ENCODE measurements at places on chromosomes 3 and 15. TPM values are rescaled to one million over a fixed set of nuclear protein-coding genes. Genes with fewer than 3 reads are reported as not detected.

RAB6B gene
- total RNA-seq: 59.1 TPM

RLBP1 gene
- not detected for total RNA-seq

SUSD5 gene
- 0.80 TPM for total RNA-seq

FBLN2 gene
- 56.7 TPM for total RNA-seq

FGF12 gene
- total RNA-seq: 325 TPM

NSMCE3 gene
- total RNA-seq: 6.8 TPM

DNA sequence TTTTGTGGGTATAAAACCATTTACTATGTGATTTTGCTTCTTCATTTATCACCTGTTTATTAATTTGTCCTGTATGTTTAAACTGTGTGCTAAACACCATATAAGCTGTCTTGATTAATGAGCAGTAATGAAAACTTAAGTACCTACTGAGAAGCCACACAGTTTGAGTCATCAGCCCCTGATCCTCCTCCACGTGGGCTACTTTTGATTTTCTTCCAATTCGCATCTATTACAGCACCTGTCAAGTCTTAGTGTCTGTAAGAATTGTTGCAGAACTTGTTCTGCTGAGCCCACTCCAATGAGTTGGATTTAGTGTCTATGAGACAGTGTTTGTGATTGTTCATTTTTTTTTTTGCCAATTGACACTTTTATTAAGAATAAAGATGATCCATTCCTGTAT, 16.8 kb downstream of the EPHA6 start:
- DNase-seq: no peak

DNA sequence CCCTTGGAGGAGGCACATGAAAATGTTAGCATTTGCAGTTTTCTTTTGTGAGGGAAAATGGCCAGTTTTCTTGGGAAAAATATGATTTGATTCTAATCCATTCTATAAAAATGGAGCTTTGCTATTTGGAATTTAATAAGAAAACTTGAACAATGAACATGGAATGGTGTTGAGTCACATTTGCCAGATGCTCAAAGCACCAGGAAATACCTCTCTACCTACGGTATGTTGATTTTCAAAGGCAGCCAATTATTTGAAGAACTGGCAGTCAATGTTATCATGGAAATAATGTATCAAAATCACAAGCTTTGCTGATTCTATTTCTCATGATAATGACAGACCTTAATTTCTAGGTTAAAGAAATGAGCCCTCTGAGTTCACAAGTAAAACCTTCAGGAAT, 14.9 kb downstream of the NME9 start:
- DNase-seq: no peak

DNA sequence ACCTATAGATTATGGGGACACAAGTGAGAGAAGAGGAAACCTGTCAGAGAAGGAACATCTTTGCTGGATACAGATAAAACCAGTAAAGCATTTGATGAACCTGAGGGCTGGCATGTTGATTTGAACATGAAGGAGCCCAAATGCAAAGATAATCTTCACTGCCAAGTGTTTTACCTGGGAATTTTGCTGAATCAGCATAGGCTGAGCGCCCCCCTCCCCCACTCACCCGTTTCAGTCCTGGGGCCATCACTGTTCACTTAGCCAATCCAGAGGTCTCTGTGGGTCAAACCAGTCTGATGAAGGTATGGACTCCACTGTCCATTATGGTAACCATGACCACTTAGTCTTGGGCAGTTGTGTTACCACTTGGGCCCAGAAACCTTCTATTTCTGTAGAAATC, 466.0 kb upstream of the GRM7 start:
- DNase-seq: no peak

GRCh38 chr3:129940086-129940485, 34.4 kb upstream of the TRH start:
- no peak for DNase-seq

DNA sequence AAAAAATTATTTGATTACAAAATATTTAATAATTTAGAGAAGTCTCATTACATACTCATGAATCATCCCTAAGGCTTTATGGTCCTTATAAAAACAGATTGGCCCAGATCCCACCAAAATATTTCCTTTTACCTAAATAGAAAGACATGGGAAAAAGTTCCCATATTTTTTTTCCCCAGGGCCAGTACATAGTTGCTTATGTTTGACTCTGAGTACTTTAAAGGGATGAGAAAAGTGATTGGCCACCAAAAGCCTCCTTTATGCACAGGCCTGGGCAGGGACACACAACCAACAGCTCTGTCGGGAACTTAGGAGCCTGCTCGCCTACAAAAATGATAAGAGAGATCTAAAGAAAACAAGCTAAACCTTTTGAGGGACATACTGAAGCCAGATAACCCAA, 22.3 kb downstream of the KCNAB1 start:
- DNase-seq: no peak

GRCh38 chr3:2731843-2732242, 378.3 kb downstream of the IL5RA start:
- DNase-seq: no peak

DNA sequence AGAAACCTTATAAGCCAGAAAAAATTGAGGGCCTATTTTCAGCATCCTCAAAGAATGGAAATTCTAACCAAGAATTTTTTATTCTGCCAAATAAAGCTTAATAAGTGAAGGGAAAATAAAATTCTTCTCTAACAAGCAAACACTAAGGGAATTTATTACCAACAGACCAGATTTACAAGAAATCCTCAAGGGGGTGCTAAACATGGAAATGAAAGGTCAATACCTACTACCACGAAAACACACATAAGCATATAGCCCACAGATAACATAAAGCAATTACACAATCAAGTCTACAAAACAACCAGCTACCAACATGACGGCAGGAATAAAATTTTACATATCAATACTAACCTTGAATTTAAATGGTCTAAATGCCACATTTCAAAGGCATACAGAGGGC, 883.5 kb downstream of the SI start:
- DNase-seq: no peak

DNA sequence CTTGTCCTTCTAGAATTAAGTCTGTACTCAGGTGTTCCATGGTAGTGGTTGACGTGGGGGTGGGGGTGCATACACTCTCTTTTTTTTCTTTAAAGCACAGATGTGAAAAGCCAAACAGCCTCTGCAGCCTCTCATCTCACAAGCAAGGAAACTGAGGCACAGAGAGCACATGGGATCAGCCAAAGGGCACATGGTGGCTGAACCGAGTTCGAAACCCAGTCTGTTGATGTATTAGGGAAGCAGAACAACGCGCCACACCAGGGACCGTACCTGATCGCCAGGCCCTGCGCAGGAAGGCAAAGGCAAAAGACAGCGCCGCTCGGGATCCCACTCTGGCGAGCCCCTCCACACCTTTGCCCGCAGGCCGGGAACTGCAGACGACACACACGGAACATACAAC, 47.3 kb downstream of the HERC2 start:
- DNase-seq: no peak

DNA sequence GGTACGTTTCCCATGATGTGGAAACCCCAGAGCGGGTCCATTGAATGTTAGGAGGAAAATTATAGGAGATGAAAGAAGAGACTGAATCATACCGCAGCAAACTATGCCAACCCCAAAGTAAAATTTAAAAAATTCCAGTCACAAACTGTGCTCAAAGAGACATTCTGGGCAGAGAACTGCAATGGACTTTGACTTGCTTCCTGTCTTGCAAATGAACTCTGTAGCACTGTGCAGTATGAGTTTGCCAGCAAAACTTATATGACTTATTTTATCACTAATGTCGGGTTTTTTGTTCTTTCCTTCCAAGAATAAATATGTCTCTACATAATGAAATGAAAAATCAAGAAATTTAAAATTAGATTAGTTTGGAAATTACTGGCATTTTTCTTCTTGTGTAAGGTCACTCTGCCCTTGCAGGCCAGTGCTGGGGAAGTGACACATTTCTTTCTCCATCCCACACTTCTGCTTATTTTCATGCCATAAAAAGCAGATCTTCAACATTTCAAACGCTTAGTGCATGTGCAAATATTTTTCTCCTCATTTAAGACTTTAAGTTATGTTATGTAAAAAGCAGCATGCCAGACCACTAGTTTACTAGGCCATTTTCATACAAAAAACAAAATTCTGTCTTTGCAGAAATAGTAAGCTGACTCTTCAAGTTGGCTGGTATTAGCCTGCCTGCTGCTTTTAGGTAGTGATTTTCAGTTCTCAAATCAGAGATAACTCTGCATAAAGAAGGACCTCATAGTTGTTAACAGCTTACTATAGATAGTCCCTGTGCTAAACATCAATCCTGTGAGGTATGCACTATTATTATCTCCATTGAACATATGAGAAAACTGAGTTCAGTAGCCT, 32.2 kb upstream of the SSR3 start:
- DNase-seq: no peak

- no peak for DNase-seq
Measured at GRCh38 chr15:100869151-100869999, 10.3 kb upstream of the ALDH1A3 start.

GRCh38 chr3:3134750-3135448, 8.2 kb downstream of the TRNT1 start:
- DNase-seq: no peak

DNA sequence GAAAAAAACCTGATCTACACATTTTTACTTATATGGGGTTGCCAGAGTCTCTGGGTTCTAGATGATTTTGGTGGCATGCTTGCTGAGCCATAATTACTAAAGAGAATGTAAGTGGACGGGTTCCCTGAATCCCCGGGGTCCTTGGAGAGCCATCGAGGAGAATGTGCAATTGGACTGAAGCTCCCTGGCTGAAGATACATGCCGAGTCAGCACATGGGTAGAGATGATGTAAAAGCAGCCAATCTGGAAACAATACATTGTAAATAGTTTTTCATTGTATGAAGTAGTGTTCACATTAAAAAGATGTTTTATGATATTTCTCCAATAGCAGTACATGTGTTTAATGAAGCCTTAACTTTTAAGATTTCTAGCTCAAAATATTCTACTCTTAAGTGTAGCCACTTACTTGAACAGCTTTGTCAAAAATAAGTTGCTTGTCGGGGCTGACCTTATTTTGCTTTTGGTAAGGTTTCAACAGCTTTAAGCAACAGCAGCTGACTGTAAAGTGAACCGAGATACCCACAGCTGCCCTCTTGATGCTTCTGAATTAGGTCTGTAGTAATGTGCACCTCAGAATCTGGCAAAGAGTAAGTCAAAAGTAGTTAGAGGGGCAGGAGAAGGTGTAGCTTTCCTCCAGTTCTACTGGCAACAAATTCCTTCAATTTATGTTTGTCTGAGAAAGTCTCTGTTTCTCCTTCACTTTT, 205.7 kb downstream of the PLCL2 start:
- no peak for DNase-seq

Data from left ventricle myocardium inferior (tissue), 1 donor.